ENCODE measurements at places on chromosomes 7 and 10.

GRCh38 chr7:138396251-138397070 is 63.6 kb upstream of the TRIM24 start:
- no peak for DNase-seq

- no peak for DNase-seq
Measured at GRCh38 chr7:19489162-19489820, 219.5 kb downstream of the POLR1F start.

DNA sequence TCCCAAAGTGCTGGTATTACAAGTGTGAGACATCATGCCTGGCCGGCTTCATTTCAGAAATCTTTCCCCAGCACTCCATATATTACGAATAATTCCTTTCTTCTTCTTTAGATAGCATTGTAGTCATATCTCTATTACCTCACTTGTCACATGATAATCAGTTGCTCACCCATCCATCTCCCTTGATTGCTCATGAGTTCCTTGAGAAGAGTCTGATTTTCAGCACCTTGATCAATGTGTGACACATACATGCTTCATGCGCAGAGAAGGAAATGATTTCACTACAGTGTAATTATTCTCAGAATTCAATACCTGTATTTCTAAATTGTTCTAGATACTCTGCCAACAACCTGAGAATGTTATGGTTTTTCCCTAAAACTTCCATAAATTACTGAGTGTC is 26.7 kb upstream of the GGCT start:
- DNase-seq = no peak

- no peak for DNase-seq
Measured at GRCh38 chr7:26070290-26070689, 81.7 kb upstream of the NFE2L3 start.
